ENCODE measurements at places on chromosomes 1 and 21. TPM values are rescaled to one million over a fixed set of nuclear protein-coding genes. Genes with fewer than 3 reads are reported as not detected.

The GUCA2A gene
- not detected for total RNA-seq

- H3K4me3 ChIP-seq = peak overlapping the region; percentile 76
- H3K27ac ChIP-seq = peak overlapping the region; percentile 91
- peaks cover 12% of the 10 kb centered on the region for H3K36me3 ChIP-seq
- peaks cover 2% of the 10 kb centered on the region for H3K27me3 ChIP-seq
- DNase-seq = peak; percentile 49
Observed at GRCh38 chr21:37207441-37208009, 59.6 kb downstream of the VPS26C start.

DNA sequence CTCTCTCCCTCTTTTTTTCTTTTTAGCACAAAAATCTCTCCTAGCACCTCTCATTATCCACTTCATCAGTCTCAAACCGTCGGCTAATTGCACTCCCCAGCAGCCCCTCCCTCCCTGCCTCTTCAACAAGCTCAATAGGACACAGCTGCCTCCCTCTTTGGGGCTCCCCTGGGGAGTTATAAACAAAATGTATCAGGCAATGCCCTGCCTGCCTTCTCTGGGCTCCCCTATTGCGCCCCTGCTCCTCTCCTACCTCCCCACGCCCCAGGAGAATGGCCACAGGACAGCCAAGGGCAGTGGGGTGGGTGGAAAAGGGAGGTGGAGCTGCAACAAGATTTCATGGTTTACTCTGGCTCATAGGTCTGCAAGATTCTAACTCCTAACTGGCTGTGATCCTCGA lies 147.1 kb upstream of the GRIK3 start:
- H3K27ac ChIP-seq = no peak overlapping the region
- no peaks in the 10 kb centered on the region for H3K36me3 ChIP-seq
- H3K4me3 ChIP-seq = no peak overlapping the region
- H3K4me1 ChIP-seq = no peaks in the 10 kb centered on the region
- H3K27me3 ChIP-seq = peaks cover 9% of the 10 kb centered on the region

DNA sequence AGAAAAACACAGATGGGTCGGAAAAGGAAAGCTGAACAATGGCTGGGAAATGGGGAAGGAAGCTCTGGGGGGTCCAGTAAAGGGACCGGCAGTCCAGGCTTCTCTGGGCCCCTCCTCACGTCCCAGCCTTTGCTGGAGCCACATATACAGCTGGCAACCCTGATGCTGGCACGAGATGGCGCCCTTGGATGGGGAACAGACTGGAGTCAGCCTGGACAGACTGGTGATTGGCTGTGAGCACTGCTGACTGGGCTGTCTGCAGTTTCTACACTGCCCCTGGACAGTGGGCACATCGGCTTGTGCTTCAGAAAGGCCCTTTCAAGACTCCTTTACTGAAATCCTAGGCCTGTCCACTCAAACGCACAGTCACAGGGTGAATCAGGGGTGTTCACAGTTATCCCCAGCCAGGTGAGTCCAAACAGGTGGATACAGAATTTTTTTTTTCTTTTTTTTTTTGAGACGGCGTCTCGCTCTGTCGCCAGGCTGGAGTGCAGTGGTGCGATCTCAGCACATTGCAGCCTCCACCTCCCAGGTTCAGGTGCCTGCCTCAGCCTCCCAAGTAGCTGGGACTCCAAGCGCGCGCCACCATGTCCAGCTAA lies 31.1 kb upstream of the ZBTB40 start:
- peaks cover 4% of the 10 kb centered on the region for H3K4me1 ChIP-seq
- H3K27ac ChIP-seq = no peak overlapping the region
- H3K4me3 ChIP-seq = no peak overlapping the region
- H3K36me3 ChIP-seq = no peaks in the 10 kb centered on the region
- H3K27me3 ChIP-seq = peaks cover 40% of the 10 kb centered on the region
- DNase-seq = peak; percentile 69

The GJA8 gene
- total RNA-seq = not detected

DNA sequence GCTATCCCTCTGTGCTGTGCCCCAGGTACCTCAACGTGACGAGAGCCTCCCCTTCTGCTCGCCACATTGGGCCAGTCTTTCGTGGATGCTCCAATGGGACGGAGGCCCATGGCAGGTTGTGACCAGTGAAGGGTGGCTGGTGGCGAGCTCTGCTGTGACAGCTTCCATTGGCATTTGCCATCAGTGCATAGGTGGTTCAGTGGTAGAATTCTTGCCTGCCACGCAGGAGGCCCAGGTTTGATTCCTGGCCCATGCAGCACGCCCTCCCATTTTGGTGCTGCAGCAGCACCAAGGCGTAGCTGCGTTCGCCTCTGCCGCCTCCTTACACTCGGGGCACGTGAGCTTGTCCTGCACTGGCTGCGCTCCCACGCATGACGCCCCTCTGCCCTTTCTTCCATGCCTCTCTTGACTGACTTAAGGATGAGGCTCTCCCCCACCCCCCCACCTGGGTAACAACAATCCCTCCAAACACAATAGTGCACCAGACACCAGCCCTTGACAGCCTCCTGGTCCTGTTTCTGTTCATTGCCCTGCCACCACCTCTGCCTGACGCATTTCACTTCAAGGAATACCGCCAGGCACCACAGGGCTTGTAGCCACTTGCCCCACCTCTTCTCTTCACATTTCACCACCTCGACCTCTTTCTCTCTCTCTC lies 24.7 kb upstream of the FCGR2A start:
- DNase-seq = no peak
- peaks cover 6% of the 10 kb centered on the region for H3K27me3 ChIP-seq
- H3K4me3 ChIP-seq = no peak overlapping the region
- no peak overlapping the region for H3K27ac ChIP-seq
- H3K36me3 ChIP-seq = no peaks in the 10 kb centered on the region

The GTF2B gene
- 41.7 TPM for total RNA-seq
